ENCODE measurements at places on chromosomes 16 and 17.

GRCh38 chr17:47162013-47162622, 27.0 kb downstream of the CDC27 start:
- DNase-seq = no peak

GRCh38 chr17:32287804-32288511, 22.3 kb downstream of the RHBDL3 start:
- DNase-seq = no peak

DNA sequence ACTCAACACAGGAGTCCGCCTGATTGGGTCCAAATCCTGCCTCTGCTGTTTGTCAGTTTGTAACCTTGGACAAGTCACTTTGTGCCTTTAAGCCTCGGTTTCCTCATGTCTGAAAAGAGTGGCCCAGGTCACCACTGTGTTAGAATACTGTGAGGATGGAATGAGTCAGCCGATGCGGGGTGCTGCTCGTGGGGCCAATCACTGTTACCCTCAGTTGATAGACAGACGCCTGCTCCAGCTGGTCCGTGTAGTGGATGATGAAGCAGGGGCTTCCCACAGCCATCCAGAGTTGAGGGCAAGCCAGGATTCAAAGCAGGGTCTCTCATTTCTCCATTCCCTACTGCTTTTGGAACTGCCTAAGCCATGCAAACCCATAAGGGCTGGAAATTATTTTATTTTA, 5.8 kb downstream of the FBXL19 start:
- DNase-seq = no peak

DNA sequence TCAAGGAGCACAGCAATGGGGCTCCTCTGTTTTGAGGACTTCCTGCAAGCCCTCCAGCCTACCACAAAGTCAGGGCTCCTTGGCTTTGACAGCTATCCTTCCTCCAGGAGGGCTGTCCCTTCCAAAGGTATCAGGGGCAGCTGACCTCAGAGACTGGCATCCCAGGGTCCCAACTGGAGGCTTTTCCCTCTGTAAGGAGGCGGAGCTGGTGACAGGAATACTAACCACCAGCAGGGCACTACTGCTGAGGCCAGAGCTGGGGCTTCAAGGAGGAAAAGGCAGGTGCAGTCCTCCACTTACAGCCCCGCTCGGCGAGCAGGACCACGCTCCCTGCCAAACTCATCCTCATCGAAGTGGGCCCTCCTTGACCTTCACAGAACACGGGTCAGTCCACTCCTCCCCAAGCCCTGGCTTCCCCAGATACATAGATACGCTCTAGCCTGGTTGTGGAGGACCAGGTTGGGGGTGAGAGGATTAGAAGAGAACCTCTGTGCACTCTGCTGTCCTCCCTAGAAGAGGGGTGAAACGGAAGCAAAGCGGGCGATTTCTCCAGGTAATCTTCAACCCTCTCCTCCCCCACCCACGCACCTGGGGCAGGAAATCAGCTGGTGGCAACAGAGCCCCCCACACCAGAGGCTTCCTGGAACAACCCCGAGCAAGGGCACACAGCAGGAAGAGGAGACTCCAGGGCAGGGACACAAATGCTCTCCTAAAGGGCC, 20.5 kb downstream of the ST3GAL2 start:
- no peak for DNase-seq

DNA sequence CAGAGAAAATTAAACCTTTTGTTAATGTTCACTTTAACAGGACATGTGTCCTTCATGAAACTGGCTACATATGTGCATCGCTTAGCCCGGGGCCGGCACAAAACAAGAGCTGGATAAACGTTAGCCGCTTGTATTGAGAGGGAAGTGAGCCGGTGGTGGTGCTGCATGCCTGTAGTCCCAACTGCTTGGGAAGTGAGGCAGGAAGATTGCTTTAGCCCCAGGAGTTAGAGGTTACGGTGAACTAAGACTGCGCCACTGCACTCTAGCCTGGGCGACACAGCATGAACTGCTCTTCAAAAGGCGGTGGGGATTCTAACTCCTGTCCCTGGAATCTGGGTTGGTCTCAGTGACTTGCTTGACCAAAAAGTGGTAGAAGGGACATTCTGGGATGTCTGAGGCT, 15.0 kb upstream of the SPHK1 start:
- no peak for DNase-seq

- no peak for DNase-seq
Observed at GRCh38 chr16:30660424-30661261, 2.4 kb downstream of the FBRS start.

DNA sequence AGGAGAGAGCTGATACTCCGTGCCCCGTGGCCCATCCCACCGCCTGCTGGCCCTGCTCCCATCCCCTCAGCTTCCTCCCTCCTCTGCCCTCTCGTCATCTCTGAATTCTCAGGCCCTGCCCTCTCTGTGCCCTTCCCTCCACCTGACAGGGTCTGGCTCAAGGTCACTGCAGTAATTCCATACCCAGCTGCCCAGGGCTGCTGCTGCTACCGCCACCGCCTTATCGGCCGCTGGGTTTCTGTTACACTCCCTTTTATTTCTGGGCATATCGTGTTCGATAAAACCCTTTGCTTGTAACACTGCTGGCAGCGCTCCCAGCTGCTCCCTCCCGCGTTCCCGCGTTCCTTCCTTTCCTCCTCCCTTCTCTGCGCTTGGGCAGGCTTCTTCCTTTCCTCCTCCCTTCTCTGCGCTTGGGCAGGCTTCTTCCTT, 1.2 kb downstream of the EPN3 start:
- DNase-seq = peak; percentile 64

GRCh38 chr16:14373896-14374295, 256.2 kb downstream of the PARN start:
- no peak for DNase-seq

DNA sequence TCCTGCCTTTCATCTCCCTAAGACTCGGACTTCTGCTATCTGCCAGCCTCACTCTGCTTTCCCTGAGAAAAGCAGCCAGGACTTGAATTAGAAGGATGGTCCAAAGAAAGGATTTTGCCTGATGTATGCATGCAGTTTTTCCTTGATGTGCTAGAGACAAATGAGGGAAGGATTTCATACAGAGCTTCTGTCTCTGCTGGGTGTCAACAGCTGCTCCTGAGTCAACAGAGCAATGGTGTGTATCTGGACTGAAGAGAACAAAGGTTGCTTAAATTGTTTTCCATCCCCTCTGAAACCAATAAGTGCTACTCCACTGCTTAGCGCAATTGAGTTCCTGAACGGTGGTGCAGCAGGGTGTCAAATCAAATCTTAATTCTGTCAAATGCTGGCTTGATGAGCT, 680.6 kb upstream of the C16orf82 start:
- DNase-seq = no peak

DNA sequence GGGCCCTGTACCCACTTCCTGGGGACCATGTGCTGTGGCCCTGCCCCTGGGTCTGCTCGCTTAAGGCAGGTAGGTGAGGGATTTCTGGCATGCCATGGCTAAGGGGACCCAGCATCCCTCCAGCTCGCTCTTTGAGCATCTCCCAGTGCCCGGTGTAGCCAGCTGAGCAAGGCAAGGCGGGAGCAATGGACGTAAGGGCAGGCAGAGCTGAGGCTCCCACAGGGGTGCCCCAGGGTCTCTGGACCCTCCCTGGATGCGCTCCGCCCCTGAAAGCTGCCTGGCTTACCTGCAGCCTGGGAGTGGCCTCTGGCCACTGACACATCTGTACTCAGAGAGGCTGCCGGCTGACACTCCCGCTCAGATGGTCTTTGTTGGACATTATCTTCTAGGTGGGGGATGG, 189.9 kb downstream of the IRF8 start:
- no peak for DNase-seq

DNA sequence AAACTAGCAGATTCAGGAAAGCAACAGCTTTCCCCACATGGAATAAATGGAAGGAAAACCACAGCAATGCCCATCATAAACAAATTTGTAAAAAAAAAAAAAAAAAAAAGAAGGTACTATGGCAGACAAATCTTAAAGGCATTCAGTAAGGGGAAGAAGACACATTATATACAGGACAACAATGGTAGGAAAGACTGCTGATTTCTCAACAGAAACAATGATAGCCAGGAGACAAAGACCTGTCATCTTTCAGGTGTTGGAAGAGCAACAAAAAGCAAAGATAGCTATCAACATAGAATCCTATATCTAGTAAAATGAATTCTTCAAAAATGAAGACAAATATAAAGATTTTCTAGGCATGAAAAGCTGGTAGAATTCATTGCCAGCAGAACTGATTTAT, 65.9 kb downstream of the KCNJ2 start:
- no peak for DNase-seq

GRCh38 chr17:31699281-31699680, 159.8 kb downstream of the COPRS start:
- DNase-seq = no peak

- DNase-seq = no peak
Observed at GRCh38 chr17:16444258-16444886, 29.0 kb downstream of the TRPV2 start.

- peak; percentile 74 for DNase-seq
Observed at GRCh38 chr17:32161506-32162365, 19.4 kb downstream of the RHOT1 start.

DNA sequence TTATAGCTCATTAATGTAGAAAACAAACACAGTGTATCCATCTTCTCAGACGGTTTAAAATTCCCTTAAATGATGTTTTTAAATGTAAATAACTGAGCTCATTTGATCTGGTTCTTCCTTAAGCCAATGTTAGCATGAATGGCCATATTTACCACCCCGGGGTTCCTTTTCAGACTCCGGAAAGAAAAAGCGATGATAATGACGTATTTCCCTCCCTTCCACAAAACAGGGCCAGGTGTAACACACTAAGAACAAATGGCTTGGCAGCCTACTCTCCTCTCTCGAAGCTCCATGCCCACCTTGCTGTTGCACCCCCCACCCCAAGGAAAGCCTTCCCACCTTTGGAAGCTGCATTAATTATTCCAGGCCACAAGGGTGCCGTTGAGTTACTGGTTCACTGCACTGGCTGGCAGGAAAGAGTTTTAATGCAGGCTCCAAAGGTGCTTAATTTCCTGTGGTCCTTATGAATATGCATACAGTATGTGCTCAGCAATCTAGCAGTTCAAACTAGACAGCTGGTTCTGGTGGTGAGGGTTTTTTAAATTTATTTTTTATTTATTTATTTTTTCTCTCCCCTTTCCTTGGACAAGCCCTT, 378.9 kb downstream of the WWOX start:
- no peak for DNase-seq

- peak; percentile 80 for DNase-seq
Observed at GRCh38 chr16:30984669-30985400, at the start of gene HSD3B7. Gene HSD3B7, plus strand, starts transcription at chr16:30985207. Its CDS starts 452 bp downstream, at chr16:30985659.

- DNase-seq = no peak
Observed at GRCh38 chr17:67270416-67270815, 25.4 kb upstream of the HELZ start.

- DNase-seq = no peak
Observed at GRCh38 chr16:16100631-16101030, 122.7 kb downstream of the ABCC6 start.

GRCh38 chr16:28277537-28278388, 14.6 kb upstream of the SBK1 start:
- DNase-seq = peak; percentile 80

- DNase-seq = no peak
Observed at GRCh38 chr16:57112403-57113041, 20.1 kb downstream of the CPNE2 start.

All from fibroblast of pulmonary artery (primary cell).